ENCODE measurements at places on chromosomes 7 and 10. TPM values are rescaled to one million over a fixed set of nuclear protein-coding genes. Genes with fewer than 3 reads are reported as not detected.

The PRLHR gene
- total RNA-seq = not detected

The SLC25A13 gene
- 71.2 TPM for total RNA-seq

The OR2A12 gene
- not detected for total RNA-seq

The MRLN gene
- not detected for total RNA-seq

The HBP1 gene
- total RNA-seq = 27.0 TPM

The OPN1SW gene
- not detected for total RNA-seq

The TMEM184A gene
- total RNA-seq = 0.31 TPM

The PAX4 gene
- total RNA-seq = not detected

The CCDC172 gene
- not detected for total RNA-seq

The ZNF722 gene
- not detected for total RNA-seq

The TMEM273 gene
- total RNA-seq = 63.1 TPM

The GCK gene
- 0.11 TPM for total RNA-seq

The TPST1 gene
- total RNA-seq = 0.53 TPM

The CDK14 gene
- total RNA-seq = 0.18 TPM

The GJD4 gene
- total RNA-seq = not detected

The SLC16A12 gene
- 0.04 TPM for total RNA-seq

The STEAP2 gene
- 0.02 TPM for total RNA-seq

The CHST3 gene
- total RNA-seq = 0.38 TPM

The LGI1 gene
- total RNA-seq = not detected

The PDK4 gene
- 0.24 TPM for total RNA-seq

The ITPRID1 gene
- not detected for total RNA-seq

The AGR2 gene
- 0.98 TPM for total RNA-seq

The VPS50 gene
- 21.7 TPM for total RNA-seq

The ZNF273 gene
- total RNA-seq = 15.6 TPM

The ASIC3 gene
- total RNA-seq = 2.9 TPM

The NODAL gene
- total RNA-seq = not detected

The LAMB1 gene
- 16.6 TPM for total RNA-seq

Data from K562 (cell line).